Stimulated activated CD4-positive, alpha-beta T cell treated with anti-CD3 and anti-CD28 coated beads, Interleukin-1b, Interleukin-23, amount 100 ng/mL, for 1 hour (primary cell): ENCODE measurements at places on chromosomes 7 and 10.

GRCh38 chr7:130989101-130989795, 255.2 kb upstream of the KLF14 start:
- no peak for DNase-seq

- no peak for DNase-seq
Measured at GRCh38 chr7:144784943-144785342, 50.9 kb downstream of the TPK1 start.

DNA sequence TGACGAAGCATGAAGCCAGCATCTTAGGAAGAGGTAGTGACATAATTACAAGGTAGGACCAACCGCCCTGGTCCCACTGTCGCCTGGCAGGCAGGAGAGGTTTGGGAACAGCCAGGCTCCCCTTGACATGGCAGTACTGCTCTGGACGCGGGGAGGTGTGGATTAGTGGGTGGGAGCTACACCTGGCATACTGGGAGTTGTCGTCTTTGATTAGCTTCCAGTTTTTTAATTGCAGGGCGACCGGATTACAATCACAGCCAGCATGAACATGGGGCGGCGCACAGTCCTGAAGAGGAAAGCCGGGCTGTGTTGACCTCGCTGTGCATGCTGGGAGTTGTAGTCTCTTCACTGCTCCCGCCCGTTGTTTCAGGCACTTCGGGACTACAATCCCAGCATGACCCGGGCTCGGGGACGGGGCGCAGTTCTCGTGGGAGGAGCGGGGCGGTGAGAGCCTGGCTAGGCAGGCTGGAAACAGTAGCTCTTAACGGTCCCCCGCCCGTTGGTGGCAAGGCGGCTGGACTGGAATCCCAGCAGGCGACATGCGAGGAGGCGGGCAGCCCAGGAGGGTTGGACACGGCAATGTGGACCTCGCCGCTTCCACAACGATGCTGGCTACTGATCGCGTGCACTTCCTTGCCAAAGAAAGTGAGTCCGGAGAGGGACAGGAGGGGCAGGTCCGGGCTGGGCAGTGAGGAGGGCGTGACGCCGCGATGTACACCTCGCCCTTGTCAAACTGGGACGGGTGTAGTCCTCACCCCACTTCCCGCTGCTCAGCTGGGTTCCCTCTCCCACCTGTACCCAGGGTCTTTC, 98.0 kb upstream of the ZNF722 start:
- DNase-seq = peak; percentile 70

DNA sequence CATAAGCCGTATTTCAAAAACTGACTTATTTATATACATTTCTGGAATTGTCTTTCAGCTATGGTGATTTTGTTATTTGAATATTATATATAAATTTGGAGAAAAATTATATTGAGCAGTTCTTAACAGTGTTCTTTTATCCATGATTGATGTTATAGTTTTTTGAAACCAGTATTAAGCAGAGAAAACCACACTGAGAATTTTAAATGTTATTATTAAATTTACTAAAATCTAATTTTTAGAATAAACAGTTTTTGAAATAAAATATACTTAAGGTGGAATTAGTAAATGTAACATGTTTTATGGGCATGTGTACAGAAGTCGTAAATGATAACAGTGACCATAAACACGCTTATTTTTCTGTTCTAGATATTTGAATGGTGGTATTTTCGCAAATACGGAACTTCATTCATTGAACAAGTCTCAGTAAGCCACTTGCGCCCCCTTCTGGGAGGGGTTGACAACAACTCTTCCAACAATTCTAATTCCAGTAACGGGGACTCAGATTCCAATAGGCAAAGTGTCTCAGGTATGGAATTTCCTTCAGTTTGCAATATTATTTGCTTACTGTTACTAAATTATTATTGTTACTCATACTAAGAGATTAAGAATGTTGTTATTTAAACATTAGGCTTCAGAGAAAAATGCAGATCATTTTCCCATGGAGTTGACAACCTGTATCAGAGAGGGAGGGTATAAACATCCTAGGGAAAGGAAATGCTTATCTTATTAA, 166.1 kb downstream of the ST7 start:
- DNase-seq = peak; percentile 43

DNA sequence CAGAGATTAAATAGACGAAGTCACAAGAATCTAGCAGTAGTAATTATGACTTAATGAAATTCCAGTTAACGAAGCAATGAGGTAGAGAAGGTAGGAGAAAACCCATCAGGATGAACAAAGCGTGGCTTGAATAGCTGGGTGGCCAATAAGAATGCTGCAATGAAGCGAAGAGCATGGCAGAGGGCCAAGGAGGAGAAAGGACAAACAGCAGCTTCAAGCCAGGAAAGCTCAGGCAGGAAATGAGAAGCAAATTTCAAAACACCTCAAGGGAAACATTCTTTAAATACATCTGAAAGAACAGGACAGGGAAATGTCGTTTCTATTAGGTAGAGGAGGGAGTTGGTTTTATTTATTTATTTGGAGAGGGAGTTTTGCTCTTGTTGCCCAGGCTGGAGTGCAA, 122.5 kb downstream of the KIAA1217 start:
- DNase-seq = no peak

GRCh38 chr10:48725708-48726107, 41.0 kb downstream of the WDFY4 start:
- DNase-seq = no peak

- no peak for DNase-seq
Measured at GRCh38 chr7:130154131-130154500, 51.1 kb downstream of the TMEM209 start.

DNA sequence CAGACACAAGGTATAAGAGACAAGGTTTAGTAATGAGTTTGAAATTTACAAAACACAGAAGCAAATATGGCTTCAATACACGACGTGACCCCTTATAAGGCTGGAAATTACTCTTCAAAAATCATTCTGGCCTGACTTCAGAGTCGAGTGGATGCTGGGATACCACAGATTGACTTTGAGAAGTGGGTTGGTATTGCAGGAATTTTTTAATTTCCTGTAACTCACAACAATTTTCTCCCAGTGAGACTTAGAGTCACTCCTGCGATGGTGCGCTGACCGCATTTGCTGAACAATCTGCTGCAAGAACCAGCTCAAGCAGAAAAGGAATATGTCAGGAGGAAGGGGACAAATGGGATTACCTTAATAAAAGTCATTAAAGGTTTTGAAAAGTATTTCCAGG, 132.1 kb downstream of the EMX2 start:
- DNase-seq = no peak

DNA sequence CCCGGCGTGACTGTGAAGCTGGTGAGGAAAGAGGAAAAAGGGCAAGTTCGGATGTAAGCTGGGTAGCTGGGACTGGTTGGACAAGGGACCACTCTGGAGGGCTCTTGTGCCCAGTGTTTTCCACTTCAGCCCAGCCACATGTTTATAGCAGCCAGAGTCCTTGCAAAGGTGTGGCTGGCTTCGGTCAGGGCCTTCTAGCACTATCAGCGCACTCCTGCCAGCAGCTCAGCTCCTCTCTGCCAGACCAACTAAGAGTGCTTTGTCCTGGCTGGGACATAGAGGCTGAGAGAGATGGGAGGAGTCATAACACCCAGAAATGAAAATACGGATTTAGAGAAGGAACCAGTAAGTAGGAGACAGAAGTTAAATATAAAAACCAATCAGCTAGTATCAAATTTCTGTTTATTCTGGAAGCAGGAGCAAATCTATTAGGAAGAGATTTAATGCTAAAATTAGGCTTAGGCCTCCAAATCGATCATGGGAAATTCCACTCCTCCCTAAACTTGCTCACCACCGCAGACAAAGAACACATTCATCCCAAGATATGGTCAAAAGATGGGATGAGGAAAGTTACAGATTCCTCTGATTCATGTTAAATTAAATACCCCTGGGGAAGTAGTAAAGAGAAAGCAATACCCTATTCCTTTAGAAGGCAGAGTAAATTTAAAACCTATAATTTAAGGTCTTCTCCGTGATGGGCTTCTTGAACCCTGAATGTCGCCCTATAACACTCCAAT, 135.0 kb downstream of the RALA start:
- DNase-seq = no peak

GRCh38 chr7:35536396-35536826, 158.5 kb downstream of the HERPUD2 start:
- DNase-seq = no peak
